CD4-positive, alpha-beta T cell treated with Interferon alpha-2 for 1 hour (primary cell): ENCODE measurements at places on chromosomes 11 and 22.
A peak's percentile ranks its signal among the peaks of the same experiment; 100 is the strongest.

DNA sequence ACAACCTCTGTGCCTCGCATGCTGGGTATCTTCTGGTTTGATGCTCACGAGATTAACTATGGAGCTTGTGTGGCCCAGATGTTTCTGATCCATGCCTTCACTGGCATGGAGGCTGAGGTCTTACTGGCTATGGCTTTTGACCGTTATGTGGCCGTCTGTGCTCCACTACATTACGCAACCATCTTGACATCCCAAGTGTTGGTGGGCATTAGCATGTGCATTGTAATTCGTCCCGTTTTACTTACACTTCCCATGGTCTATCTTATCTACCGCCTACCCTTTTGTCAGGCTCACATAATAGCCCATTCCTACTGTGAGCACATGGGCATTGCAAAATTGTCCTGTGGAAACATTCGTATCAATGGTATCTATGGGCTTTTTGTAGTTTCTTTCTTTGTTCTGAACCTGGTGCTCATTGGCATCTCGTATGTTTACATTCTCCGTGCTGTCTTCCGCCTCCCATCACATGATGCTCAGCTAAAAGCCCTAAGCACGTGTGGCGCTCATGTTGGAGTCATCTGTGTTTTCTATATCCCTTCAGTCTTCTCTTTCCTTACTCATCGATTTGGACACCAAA, 516 bp downstream of the OR52J3 start:
- DNase-seq = no peak

GRCh38 chr11:126181939-126182730, 29.3 kb downstream of the RPUSD4 start:
- no peak for DNase-seq

GRCh38 chr11:70538641-70539359, 140.5 kb downstream of the CTTN start:
- DNase-seq = no peak

DNA sequence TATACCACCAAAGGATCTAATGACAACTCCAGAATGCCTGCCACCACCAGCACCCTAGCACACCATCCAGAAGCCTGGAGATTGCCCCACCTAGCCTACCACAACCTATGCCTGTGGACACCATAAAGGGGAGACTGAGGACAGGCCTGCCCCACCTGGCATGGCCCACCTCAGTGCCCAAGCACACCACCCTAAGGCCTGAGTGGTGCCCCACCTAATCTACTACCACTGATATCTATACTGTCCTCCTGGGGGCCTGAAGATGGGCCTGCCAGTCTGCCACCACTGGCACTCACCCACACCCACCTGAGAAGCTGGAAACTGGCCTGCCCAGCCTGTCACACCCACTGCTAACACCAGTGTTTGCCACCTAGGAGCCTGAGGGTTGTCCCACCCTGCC, 31.8 kb downstream of the SAA4 start:
- DNase-seq = no peak

DNA sequence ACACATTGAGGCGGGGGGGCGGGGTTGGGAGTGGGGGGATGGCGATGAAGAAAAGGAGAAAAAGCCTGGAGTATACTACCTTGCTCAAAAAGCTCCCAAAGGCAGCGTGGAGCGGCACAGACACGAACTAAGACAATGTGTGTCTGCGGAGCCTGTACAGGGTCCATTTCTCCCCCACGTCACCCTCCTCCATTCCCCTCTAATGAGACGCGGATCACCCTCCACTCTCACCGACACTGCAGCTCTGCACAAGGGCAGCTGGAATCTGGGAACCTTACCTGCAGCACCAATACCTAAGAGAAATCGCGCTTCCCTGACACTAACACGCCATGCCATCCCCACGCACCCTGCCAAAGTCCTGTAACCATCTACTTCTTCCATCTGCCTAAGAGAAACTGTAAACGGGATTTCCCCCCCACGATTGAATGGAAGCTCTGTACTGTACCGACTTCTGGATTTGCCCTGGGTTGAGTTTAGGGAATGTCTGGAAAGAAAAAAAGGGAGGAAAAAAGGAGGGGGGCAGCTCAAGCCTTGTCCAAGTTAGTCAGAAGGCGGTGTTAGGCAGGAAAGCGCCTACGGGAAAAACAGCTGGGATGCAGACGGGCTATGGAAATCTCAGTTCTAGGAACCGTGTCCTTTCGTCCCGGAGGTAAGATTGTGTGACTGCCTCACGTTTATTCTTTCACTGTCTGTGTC, 125.7 kb upstream of the C11orf58 start:
- DNase-seq = no peak

DNA sequence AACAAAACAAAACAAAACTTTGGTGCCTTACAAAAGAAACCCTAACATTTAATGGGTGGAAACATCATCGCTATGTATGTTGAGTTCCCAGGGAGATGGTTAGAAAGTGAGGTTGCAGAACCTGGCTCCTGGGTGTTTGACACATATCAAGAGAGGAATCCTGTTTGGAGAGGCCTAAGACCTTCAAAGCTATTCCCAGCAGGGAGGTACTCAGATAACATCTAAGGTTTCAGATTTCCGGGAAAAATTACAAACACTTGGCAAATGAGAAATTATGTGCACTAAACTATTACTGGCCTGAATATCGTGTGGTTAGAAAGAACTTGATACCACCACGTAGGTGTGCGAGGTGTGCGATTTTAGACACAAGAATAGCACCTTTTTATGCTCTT, 18.5 kb downstream of the TRIM5 start:
- DNase-seq = no peak

- DNase-seq = peak; percentile 96
Observed at GRCh38 chr22:41939981-41940831, 6.7 kb downstream of the CENPM start.

DNA sequence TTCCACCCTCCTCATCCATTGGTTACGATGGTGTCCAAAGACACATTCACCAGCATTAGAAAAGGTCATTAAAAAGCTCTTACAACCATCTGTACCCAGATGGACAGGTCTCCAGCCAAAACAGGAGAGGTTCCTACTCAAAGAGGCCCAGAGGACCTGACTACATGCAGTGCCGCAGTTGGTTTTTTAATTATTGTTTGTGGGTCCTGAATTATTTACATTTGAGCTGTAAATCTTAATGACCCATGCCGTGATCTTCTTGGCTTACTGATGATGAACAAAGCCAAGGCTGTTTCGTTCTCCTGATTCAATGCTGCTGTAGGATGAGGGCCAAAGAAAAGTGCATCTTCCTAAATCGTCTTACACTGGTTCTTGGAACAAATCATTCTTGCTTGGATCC, 83.7 kb downstream of the CADM1 start:
- no peak for DNase-seq

- no peak for DNase-seq
Observed at GRCh38 chr11:68202165-68202564, 10.9 kb downstream of the KMT5B start.

DNA sequence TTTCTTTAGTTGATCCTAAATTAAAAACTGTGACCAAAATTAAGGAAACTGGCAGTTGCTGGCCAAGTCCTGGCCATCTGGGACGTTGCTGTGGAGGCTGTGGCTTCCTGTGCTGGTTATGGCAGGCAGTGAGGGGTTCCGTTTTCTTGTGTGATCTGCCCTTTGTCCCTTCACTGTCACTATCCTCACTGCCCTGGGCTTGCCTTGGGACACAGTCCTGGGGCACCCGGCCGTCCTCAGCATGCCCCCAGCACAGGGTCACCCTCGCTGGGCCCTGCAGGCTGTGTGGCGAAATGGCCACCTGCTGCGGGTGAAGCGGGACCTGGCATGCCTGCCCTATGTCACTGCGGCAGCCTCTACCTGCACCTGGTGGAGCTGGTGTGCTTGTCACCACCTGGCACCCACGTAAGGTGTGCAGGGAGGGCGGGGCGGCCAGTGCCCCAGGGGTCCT, 52.5 kb upstream of the SLC22A12 start:
- no peak for DNase-seq

DNA sequence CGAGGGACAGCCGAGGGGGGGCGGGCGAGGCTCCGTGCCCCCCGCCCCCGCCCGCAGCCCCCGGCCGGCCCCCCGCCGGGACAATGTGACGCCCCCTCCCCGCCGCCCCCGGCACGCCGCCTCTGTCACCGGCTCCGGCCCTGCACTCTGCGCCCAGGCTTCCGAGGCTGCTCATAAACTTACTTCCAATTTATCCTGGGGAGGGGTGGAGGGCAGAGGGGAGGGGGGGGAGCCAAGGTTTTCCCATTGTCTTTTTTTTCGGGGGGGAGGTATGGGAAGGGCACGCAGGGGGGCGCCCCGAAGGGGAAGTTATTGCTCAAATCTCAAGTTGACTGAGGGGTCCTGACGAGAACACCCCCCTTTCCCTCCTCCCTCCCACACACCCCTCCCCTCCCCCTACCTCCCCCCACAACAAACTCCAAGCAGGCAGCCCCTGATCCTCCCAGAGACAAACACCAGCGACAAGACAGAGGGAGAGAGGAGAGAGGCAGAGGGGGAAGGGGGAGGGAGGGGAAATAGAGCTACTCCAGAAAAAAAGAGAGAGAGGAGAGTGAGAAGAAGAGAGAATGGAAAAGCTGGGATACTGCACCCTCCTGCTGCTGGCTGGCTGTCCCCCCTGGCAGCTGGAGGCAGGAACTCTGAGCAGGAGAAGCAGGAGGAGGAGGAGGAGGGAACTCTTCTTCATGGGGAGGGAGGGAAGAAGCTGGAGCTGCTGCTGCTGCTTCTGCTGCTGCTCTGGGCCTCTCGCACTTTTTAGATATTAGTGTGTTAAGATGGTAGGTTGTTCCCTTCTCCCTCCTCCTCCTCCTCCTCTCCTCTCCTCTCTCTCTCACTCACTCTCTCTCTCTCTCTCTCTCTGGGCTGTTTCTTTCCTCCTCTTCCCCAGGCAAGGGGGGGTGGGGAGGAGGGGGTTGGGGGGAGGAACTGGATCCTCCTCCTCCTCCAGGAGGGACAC, 631 bp downstream of the PHF21A start:
- no peak for DNase-seq

DNA sequence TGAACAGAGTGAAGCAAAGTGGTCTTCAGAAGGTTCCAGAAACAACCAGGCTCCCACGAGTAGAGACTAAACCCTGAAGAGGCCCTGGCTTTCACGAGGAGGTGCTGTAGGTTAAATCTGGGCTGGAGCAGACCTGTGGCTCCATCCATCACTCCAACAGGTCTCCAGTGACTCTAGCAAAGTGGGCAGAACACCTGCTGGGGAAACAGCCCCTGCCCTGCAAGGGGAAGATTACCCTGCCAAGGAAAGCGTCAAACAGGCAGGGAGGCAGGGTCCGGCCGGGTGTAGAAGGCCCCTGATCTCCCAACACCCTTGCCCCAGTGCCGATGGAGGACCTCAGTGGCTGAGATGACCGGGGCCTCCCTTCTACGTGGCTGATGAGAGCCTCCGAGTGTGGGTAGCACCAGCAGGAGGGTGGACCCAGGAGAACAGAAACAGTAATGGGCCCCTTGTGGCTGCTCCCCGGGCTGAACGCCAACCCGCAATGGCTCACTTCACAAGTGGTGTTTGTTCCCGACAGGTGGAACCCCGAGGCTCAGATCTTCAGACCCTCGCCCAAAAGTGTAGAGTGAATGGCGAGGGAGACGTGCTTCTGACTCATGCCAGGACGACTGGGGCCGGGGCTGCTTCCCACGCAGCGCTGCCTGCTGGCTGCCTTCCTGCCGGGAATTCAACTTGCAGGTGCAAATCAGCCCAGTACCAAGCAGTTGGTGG, 112.0 kb downstream of the SHANK2 start:
- no peak for DNase-seq

DNA sequence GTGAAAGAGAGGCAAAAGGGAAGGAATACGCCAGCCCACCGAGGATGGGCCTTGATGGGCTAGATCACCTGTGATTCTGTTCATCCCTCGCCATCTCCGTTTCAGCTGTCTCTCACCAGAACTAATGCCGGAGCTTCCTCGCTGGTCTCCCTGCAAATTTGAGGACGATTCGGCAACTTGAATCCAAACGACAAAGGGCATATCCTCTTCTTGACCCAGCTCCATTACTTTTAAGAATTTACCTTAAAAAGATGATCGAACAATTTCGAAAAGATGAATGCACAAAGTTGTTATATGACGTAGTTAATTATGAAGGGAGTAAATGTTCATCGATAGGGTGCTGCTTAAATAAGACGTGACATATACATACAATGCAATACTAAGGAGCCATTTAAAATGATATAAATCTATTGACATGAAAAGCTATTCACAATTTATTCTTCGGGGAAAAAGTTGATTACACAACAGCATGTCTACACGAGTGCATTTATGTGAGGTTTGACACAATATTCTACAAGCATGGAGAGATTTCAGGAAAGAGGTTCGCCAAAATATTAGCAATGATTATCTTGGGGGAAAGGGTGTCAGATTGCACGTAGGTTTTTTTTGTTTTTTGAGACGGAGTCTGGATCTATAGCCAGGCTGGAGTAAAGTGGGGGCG, 937 bp upstream of the FAM168A start:
- no peak for DNase-seq

GRCh38 chr22:45240104-45240809, 437 bp downstream of the KIAA0930 start:
- DNase-seq = peak; percentile 14

- no peak for DNase-seq
Observed at GRCh38 chr22:27270818-27271510, 530.6 kb downstream of the MN1 start.

DNA sequence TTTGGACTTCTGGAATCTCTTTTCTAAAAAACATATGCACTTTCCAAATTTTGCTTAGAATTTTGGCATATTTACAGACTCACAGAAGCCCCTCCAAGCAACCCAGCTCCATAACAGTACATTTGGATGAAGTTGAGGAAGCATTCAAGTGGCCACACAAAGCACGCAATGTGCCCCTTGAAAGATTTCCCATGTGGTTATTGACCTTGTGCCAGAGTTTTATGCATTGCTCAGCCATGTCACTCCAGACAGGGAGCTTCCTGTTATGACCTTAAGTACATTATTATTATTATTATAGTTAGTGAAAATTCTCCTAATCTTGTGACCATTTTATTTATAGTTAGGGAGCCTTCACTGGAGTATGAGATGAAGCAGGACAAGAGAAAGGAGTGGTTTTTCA, 35.0 kb upstream of the BDNF start:
- DNase-seq = no peak

DNA sequence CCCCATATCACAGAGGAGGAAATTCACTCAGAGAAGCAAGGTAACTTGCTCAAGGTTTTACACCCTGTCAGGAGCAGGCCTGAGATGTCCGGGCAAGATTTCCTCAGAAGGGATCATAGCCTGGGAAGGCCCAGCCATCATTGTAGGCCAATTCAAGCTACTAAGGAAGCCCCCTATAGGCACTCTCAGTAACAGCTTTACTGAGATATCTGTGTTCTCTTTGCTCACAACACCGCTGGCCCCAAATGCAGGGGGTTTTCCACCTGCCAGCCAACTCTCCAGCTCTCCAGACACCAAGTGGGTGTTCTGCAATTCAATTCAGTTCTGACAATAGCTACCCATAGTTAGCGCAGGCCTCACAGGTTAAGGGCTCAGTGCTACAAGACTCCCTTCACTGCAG, 84.0 kb downstream of the SLC36A4 start:
- DNase-seq = no peak

GRCh38 chr11:10488121-10488933, 33.3 kb downstream of the AMPD3 start:
- DNase-seq = no peak

DNA sequence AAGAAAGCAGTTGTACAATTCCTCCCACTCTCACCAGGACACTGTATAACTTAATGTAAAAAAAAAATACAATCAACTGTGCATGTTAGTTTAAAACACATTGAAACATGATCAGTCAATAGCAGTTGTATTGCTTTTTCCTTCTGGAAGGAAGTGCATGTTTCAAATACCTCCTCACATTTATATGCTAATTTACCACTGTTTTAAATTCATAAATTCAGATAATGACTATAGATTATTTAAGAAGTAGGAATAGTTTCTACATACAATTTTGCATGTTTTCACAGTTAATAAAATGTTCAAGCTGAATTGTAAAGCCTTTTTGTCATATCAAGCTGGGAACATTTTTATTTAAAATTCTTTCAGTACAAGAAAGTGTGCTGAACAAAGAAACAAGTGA, 3.3 kb downstream of the GRIA4 start:
- DNase-seq = no peak
